ENCODE measurements at places on chromosomes 2 and 18.
A peak's percentile ranks its signal among the peaks of the same experiment; 100 is the strongest.

- no peak for DNase-seq
Measured at GRCh38 chr2:231318954-231319353, 76.6 kb upstream of the B3GNT7 start.

- DNase-seq: peak; percentile 21
Measured at GRCh38 chr18:43994381-43994780, 686.3 kb upstream of the SETBP1 start.

DNA sequence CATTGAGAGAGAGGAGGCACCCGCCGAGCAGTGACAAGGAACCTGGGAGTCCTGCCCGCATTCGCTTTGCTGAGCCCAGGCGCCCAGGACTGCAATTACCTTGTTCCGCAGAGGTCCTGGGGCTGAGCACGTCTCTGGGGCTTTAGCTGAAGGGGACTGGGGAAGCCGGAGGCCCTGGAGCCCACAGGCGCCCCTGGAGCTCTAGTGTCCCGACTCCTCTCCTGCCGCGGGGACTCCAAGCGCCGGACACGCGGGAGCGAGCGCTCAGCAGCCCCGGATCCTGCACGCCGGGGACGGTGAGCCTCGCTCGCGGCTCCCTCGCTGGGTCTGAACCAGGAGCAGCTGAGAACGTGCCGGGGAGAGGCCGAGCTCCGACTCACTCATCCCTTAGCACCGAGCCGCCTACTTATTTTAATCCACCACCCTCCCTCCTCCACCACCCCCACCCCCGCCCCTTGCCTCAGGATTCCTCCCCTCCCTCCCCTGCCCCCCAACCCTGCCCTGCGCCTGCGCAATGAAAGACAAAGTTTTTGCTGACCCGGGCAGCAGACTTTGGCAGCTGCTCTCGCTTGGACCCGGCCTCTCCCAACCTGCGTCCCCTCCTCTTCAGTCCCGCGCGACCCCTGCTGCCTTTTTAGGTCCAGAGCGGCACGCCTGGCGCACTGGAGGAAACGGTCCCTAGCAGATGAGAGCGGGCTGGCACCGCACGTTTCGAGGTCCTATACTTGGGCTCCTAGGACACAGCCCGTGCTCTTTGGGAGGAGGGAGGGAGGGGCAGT lies at the start of gene OSR1:
OSR1 (minus strand) TSS at position 382 of the 779 bp plus-strand sequence. CDS start 4,818 bp downstream, outside the sequence.
- peak; percentile 47 for DNase-seq

GRCh38 chr2:238233625-238234024 lies 6.2 kb downstream of the HES6 start:
- no peak for DNase-seq

DNA sequence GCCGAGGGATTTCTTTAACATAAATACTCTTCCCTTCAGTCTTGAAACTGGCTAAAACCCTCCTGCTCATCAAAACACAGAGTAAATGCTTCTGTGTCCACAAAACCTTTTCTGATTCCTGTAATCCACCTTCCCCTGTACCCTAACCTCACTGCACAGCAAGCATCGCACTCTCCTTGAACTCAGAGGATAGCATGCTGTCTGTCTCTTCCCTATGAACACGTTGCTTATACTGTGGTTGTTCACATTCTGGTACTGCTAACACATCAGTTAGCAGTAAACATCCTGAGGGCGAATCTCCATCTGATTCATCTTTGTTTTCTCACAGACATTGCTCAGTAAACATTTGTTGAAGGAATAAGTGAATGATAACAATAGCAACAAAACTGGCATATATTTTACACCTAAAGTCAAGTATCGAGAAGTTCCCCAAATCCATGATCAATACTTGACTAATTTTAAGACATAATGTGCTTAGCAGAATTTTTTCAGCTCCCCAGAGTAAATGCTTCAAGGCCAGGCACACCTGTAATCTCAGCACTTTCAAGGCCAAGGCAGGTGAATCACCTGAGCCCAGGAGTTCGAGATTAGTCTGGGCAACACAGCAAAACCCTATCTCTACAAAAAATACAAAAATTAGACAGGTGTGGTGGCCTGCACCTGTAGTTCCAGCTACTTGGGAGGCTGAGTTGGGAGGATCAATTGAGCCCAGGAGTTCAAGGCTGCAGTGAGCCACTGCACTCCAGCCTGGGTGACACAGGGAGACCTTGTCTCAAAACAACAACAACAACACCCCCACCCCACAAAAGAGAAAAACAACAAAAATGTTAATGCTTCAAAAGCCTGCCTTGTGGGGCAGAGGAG lies 45.6 kb upstream of the LPIN2 start:
- DNase-seq: no peak

- no peak for DNase-seq
Measured at GRCh38 chr2:108988796-108989713, at the start of gene EDAR. TSS of gene EDAR (minus strand) at chr2:108989220. CDS start at chr2:108931014, 58,206 bp downstream.

DNA sequence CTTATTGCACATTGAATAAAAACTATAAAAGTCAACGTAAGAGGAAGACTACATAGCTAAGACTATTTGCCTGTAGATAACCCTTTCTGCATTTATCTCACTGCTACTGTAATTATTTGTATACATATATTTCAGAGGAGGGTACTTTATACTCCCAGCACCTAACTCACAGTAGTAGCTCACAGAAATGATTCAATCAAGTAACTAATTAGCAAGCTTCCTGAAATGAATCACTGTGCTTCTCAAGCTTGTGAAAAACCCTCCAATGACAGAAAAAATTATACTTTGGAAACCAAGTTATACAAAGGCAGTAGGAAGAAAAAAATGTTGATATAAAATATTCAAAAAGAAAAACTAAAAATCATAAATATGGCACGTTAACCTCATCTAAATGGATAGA lies 124.9 kb downstream of the NBAS start:
- no peak for DNase-seq

GRCh38 chr2:119429225-119429981 lies 2.3 kb upstream of the TMEM37 start:
- DNase-seq: no peak

DNA sequence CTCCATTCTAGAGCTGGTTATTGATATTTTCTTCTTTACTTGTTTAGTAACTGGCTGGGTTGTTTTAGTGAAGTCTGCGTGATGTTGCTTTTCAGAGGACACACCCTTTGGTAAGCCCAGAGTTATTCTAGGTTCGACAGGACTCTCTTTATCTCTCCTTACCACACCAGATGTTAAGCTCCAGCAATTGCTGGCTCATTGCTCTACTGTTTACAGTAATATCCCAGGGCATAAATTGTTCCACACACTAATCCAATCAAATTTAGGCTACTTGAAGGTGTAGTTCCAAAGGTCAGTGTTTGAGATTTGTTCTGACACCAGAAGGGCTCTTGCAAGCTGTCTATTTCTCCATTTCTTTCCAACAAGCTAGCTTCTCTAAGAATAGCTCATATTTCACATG lies 506.6 kb downstream of the NR4A2 start:
- DNase-seq: no peak

GRCh38 chr2:100992262-100992661 lies 9.8 kb upstream of the RPL31 start:
- no peak for DNase-seq

DNA sequence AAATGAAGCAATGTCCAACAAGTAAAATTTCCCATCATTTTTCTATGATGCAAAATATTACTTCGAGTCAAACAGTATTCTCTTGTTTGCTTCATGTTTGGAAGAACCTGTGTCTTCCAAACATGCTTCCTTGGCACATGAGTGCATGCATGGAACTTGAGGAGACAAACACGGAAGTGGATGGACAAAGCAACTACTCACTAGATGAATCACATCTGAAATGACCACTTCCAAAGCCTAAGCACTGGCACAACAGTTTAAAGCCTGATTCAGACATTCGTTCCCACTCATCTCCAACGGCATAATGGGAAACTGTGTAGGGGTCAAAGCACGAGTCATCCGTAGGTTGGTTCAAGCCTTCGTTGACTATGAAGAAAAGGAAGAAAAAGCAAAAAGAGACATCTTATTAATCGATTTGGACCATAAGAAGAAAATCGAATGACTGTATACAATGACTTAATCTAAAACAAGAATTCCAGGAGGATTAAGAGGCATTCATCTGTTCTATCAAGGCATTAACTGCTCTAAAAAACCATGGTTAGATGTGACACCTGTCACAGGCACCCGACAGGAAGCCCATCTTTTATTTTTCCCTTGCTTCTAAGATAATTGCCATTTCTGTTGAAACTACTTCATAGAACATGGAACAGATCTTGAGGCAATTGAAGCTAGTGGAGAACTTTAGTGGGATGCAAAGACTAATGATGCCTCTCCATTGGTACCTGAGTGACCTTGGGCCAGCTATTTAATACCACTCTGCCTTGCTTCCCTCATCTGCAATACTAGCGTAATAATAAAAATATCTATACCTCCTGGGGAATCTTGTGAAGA lies 56.0 kb downstream of the ATIC start:
- DNase-seq: no peak

DNA sequence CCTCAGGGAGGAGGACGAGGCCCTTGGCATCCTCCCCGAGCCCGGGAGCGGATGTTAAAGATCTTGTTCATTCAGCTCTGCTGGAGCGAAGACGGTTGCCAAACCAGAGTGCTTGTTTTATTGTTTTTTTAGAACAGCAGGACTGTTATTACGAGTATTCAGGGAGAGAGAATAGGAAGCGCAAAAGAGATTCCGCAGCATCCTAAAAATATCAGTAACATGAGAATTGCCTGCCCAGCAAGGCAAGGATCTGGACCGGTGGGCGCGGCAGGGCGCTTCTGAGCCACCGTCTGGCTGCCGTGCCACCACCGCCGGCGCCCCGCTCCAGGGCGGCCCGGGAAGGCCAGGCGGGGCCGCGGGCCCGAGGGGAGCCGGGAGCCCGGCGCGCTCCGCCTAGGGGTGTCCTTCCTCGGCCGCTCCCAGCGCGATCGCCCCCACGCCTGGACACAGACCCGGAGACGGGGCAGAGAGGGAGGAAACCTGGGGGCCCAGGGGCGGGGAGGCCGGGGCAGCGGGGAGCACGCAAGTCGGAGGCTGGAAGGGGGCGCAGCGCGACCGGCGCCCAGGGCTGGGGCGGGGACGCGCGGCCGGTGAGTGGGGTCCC lies 843 bp downstream of the CYS1 start:
- DNase-seq: no peak

DNA sequence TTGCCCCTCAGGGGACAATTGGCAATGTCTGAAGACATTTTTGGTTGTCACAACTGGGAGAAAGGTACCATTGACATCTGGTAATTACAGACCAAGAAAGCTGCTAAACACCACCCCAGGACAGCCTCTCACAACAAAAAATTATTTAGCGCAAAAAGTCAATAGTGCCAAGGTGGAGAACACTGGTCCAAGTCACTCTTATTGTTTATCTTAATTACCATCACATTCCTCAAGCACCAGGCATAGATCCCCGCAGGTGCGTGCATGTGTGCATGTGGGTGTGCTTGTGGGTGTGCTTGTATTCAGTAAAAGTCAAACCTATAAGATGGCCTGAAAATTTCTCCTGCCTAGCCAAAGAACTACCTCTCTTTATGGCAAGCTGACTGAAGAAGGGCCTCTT lies 74.9 kb upstream of the WDR75 start:
- DNase-seq: no peak

GRCh38 chr18:44709307-44710126 lies 28.8 kb downstream of the SETBP1 start:
- DNase-seq: no peak

DNA sequence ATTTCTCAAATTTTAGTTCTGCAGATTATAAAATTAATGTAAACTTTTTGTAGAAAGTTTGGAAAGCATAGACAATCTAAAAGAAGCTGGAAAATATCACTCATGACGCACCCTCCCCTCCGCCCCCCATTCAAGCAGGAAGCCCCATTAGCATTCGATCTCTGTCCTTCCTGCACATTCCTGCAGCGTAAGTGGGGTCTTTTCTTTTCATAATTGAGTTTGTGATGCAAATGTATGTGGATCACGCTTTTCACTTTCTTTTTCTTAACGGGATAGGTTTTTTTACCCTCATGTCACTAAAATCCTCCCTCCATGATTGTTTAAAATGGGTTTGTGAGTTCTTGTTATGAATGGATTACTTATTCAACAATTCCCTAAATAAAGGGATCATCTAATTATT lies 181.7 kb upstream of the HDAC4 start:
- DNase-seq: no peak

GRCh38 chr2:160294889-160295288 lies 94.8 kb upstream of the ITGB6 start:
- no peak for DNase-seq

GRCh38 chr2:218228366-218229090 lies 11.5 kb downstream of the ARPC2 start:
- no peak for DNase-seq

DNA sequence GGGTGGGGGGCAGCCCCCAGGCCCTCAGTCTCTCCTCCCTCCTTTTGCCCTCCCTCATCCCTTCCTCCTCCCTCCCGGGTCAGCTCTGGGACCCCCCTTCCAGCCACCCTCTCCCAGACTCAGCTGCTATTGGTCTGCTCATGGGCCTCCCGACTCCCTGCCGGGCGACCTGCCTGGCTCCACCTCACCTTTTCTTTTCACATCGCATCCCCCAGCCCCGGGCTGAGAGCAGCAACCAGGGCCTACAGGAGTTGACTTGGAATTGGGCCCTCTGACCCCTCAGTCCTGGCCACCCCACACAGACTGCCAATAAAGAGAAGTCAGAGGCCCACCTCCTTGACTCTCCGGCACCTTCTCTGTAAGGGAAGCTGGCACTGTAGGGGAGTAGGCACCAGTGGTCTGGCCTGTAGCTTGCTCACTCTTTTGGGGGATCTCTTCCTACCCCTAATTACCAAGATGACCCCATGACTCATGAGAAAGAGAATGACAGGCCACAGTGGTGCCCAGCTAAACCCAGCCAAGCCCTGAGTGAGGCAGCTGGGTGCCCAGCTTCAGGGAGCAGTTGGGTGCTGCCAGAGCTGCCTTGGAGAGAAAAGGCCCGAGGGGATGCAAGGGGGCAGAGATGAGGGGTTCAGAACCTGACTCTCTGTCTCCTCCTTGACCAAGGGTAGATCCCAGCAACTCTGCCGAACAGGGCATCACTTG lies 2.0 kb upstream of the ECEL1 start:
- DNase-seq: no peak

DNA sequence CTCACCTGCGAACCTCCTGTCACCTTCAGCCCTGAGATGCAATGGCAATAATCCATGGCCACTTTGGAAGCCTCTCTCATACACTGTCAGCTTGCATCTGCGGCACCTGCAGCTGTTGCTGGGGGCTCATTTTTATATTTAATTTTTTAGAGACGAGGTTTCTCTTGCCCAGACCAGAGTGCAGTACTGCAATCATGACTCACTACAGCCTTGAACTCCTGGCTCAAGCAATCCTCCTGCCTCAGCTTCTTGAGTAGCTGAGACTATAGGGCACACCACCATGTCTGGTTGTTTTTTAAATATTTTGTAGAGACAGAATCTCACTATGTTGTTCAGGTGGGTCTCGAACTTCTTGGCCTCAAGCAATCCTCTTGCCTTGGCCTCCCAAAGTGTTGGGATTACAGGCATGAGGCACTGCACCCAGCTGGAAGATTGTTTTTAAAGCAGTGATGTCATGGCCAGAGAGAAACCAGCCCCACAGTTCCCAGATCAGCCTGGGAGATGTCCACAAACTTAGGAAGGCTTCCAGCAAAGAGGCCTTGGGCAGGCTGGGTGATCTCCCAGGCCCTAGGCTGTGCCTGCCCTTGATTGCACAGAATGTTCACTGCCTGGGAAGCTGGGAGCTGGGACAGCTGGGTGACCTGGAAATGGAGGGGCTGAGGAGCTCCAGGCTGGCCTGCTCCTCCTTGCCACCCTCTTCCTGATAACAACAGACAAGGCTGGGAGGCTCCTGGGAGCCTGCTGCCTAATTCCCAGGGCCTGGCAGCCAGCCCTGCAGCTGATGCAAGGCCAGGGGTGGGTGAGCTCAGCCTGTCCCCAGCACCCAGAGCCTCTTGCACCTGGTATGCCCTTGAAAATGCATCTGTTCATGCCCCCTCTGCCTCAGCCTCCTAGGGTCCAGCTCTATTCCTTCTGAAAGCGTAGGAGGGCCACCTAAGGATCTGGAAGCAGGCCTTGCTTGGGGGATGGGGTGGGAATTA lies 27.1 kb downstream of the SH2D6 start:
- DNase-seq: no peak

GRCh38 chr2:239038773-239039478 lies 191.0 kb downstream of the TWIST2 start:
- no peak for DNase-seq

Measured in NCI-H526 treated with DMSO at 0.1 percent for 48 hours (cell line).